Vagina (tissue), 2 donors: ENCODE measurements at places on chromosomes 4 and X.

DNA sequence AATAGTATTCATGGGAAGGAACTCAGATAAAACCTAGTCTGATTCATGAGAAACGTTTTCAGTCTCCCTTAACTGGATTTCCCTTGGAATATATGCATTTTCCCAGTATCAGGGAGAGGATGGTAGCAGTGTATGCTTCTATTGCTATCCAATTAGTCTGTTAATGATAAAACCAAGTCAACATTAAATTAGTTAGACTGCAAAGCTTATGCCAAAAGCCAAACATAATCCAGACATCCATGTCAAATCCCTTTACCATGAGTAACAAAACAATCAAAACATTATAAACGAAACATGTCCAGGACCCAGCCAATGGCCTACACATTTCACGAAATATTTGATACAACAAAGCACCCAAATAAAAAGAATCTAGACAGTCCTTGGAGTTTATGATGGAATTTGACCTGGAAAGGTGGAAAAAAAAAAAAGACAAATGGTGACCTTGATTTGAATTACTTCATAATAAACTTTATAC, 34.5 kb upstream of the VEGFD start:
- H3K4me3 ChIP-seq, result no peak overlapping the region
- H3K36me3 ChIP-seq, result no peaks in the 10 kb centered on the region
- no peak for DNase-seq
- no peak overlapping the region for H3K27ac ChIP-seq
- no peaks in the 10 kb centered on the region for H3K4me1 ChIP-seq
- H3K27me3 ChIP-seq, result no peaks in the 10 kb centered on the region

DNA sequence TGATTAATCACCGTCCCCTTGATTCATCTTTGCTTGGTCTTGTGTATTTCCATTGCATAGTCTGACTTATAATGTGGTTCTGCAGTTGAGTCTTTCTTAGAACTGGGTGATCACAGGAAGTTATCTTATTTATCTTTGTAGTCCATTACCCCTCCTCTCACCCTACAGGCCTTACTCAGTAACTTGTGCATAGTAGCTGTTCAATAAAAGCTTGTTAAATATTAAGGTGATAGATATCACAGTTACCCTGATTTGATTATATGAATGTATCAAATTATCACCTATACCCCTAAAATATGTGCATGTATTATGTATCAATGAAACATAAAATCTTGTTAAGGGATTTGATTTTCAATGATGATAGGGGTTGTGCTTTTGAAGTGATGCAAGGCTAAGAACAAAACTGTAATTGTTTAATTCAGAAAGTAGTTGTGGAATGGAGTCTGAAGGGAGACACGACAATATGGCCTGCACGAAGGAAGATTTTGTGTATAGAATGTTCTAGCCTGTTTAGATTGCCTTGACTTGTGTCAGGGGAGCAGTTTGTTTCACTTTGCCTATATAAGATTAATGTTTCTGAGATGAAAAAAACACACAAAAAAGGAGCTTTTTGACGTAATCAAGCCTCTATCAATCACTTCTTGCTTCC, 132.4 kb upstream of the LIMCH1 start:
- no peak overlapping the region for H3K27ac ChIP-seq
- H3K4me1 ChIP-seq, result no peaks in the 10 kb centered on the region
- no peak for DNase-seq
- no peaks in the 10 kb centered on the region for H3K27me3 ChIP-seq

DNA sequence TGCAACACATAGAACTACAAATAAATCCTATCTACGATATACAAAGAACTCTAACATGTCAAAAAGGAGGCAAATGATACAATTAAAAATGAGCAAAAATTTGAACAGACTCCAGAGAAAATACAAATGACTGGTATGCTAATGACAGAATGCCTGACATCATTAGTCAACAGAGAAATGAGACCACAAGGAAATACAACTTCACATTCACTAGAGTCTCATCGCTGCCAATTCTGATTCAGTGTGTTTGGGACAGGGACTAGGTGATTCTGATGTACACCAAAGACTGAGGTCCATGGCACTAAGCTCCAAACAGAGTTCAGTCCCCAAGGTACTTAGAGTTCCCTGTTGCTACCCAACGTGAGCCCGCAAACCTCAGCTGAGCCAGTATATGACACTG, 23.4 kb downstream of the SLC2A9 start:
- H3K27me3 ChIP-seq, result no peaks in the 10 kb centered on the region
- no peaks in the 10 kb centered on the region for H3K4me1 ChIP-seq
- H3K36me3 ChIP-seq, result no peaks in the 10 kb centered on the region
- no peak for DNase-seq
- H3K4me3 ChIP-seq, result no peak overlapping the region
- H3K27ac ChIP-seq, result no peak overlapping the region

GRCh38 chrX:154023276-154024000, 3.7 kb upstream of the IRAK1 start:
- H3K4me1 ChIP-seq, result peaks cover 20% of the 10 kb centered on the region
- H3K27me3 ChIP-seq, result no peaks in the 10 kb centered on the region
- DNase-seq, result no peak
- no peak overlapping the region for H3K4me3 ChIP-seq
- H3K36me3 ChIP-seq, result no peaks in the 10 kb centered on the region

- no peak for DNase-seq
- H3K4me3 ChIP-seq, result no peak overlapping the region
- H3K27me3 ChIP-seq, result no peaks in the 10 kb centered on the region
- no peaks in the 10 kb centered on the region for H3K36me3 ChIP-seq
- no peak overlapping the region for H3K27ac ChIP-seq
- peaks cover 6% of the 10 kb centered on the region for H3K4me1 ChIP-seq
Measured at GRCh38 chr4:140367738-140368137, 5.7 kb upstream of the SCOC start.

- peaks cover 7% of the 10 kb centered on the region for H3K4me1 ChIP-seq
- no peak overlapping the region for H3K27ac ChIP-seq
- H3K27me3 ChIP-seq, result no peaks in the 10 kb centered on the region
- no peak for DNase-seq
Measured at GRCh38 chr4:108703370-108703769, 53.0 kb downstream of the OSTC start.

GRCh38 chrX:103918050-103918449, 44.4 kb upstream of the TMSB15B start:
- no peaks in the 10 kb centered on the region for H3K36me3 ChIP-seq
- H3K27ac ChIP-seq, result peak overlapping the region; percentile 61
- H3K27me3 ChIP-seq, result no peaks in the 10 kb centered on the region
- peak overlapping the region; percentile 62 for H3K4me3 ChIP-seq
- no peak for DNase-seq

DNA sequence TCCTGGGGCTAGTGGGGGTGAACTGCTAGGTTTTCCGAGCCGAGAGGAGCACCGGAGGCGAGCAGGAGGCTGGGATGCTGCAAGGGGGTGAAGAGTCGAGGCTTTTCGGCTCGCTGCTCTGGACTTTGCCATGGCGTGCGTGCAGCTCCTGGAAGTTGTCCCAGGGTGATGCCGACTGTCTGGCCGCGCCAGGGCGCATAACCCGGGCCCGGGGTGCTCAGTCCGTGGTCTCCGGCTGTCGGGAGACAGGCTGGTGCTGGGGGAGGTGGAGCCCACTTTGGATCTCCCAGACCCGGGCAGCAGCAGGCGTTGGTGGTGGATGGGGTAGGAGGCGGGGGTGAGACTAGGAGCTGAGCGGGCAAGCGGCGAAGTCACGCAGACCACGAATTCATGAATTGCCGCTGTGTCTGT, 793 bp downstream of the GRIA3 start:
- H3K36me3 ChIP-seq, result no peaks in the 10 kb centered on the region
- peak overlapping the region; percentile 46 for H3K4me3 ChIP-seq
- H3K27me3 ChIP-seq, result no peaks in the 10 kb centered on the region
- DNase-seq, result no peak
- no peaks in the 10 kb centered on the region for H3K4me1 ChIP-seq
- H3K27ac ChIP-seq, result peak overlapping the region; percentile 27

- no peaks in the 10 kb centered on the region for H3K36me3 ChIP-seq
- no peak overlapping the region for H3K4me3 ChIP-seq
- no peak for DNase-seq
- H3K27ac ChIP-seq, result no peak overlapping the region
- no peaks in the 10 kb centered on the region for H3K4me1 ChIP-seq
Measured at GRCh38 chr4:85132117-85132516, 165.6 kb upstream of the WDFY3 start.

DNA sequence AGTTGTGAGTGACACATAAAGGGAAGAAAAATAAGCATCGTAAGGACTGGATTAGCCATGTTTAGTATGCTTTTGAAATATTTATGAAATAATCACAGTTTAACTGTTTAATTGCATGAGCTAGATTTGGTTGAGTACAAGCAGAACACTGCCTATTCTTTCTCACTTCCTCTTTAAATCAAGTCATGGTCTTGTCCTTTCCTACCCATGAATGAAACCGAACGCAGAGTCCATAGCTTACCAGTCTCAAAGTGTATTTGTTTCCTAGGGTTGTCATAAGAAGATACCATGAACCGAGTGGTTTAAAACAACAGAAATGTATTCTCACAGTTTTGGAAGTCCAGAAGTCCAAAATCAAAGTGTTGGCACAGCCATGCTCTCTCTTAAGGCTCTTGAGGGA, 684.0 kb upstream of the MAGEB2 start:
- H3K27ac ChIP-seq, result no peak overlapping the region
- H3K4me1 ChIP-seq, result no peaks in the 10 kb centered on the region
- H3K4me3 ChIP-seq, result no peak overlapping the region
- no peak for DNase-seq
- H3K36me3 ChIP-seq, result no peaks in the 10 kb centered on the region

- no peak overlapping the region for H3K27ac ChIP-seq
- H3K4me3 ChIP-seq, result no peak overlapping the region
- no peaks in the 10 kb centered on the region for H3K36me3 ChIP-seq
Measured at GRCh38 chr4:17142232-17142711, 243.8 kb upstream of the LDB2 start.

- no peak for DNase-seq
- no peak overlapping the region for H3K4me3 ChIP-seq
- H3K27me3 ChIP-seq, result no peaks in the 10 kb centered on the region
- H3K36me3 ChIP-seq, result no peaks in the 10 kb centered on the region
Measured at GRCh38 chr4:34196375-34196774, 2047.9 kb downstream of the ARAP2 start.

DNA sequence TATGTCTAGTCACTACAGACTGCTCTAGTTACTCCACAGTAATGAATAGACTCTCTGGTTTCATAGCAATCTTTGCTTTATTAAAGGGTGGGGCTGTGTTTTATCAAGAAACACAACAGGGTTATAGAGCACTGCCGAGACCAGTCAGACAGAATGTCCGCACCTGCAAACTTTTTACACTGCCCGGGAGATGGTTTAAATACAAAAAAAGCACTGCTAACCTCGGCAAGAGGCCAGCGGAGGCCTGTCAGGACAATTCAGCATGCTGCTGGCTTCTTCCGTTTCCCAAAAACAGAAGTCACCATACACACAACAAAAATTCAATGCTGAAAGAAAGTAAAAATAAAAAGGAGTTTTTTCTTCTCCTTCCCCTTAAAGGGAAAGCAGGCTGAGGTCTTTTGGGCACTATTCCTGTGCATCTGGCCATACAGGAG, 67.4 kb downstream of the IRF2 start:
- H3K27me3 ChIP-seq, result no peaks in the 10 kb centered on the region
- peak overlapping the region; percentile 71 for H3K27ac ChIP-seq

GRCh38 chr4:94274912-94275311, 67.2 kb downstream of the SMARCAD1 start:
- no peaks in the 10 kb centered on the region for H3K27me3 ChIP-seq
- no peak for DNase-seq
- no peak overlapping the region for H3K27ac ChIP-seq
- no peak overlapping the region for H3K4me3 ChIP-seq

DNA sequence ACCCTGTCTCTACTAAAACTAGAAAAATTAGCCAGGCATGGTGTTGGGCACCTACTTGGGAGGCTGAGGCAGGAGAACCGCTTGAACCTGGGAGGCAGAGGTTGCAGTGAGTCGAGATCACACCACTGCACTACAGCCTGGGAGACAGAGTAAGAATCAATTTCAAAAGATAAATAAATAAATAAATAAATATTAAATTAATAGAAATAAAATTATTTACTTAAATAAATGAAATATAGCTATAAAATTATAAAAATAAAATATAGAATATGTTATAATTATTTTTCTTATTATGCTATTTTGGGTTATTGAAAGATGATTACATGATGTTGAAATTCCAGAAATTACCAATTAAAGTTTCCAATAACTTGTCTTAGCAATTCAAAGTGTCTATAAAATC, 1029.8 kb upstream of the AGA start:
- H3K4me3 ChIP-seq, result no peak overlapping the region
- H3K27ac ChIP-seq, result no peak overlapping the region
- DNase-seq, result no peak
- no peaks in the 10 kb centered on the region for H3K4me1 ChIP-seq

GRCh38 chr4:180455226-180455625, 1788.0 kb upstream of the TENM3 start:
- no peak overlapping the region for H3K4me3 ChIP-seq
- H3K36me3 ChIP-seq, result no peaks in the 10 kb centered on the region
- H3K4me1 ChIP-seq, result no peaks in the 10 kb centered on the region
- no peak for DNase-seq

DNA sequence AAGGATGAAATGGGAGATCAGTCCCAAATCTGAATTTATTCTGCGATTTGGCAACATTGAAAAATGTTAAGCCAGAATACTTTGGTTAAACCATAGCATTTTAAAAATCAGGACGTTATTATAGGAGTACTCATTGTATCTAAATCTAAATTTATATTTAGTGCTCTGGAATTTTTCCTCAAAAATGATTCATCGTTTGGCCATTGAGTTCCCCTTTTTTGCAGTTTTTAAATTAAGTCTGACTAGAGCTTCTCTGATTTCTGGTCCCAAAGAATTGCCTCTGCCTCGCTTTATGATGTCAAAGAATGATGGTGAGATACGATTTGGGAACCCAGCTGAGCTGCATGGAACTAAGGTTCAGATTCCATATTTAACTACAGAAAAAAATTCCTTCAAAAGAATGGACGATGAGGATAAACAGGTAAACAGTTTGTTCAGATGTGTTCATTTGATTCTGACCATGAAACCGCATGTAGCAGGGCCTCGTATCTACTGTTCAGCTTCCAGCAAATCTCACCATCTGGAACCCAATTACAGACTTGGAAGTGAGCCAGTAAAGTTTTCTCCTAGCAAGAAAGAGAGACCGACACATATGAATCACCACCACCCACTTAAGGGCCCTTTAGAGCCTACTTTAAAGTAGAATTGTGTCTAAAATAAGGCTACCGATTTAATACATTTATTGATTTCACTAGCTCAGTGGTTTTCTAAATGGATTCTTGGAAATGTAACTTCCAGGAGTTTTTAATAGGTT, 75.6 kb downstream of the REPS2 start:
- no peaks in the 10 kb centered on the region for H3K4me1 ChIP-seq
- no peaks in the 10 kb centered on the region for H3K36me3 ChIP-seq
- no peaks in the 10 kb centered on the region for H3K27me3 ChIP-seq
- DNase-seq, result no peak
- H3K27ac ChIP-seq, result no peak overlapping the region
- no peak overlapping the region for H3K4me3 ChIP-seq

GRCh38 chr4:75598390-75598789, 31.9 kb downstream of the CDKL2 start:
- no peaks in the 10 kb centered on the region for H3K27me3 ChIP-seq
- H3K4me1 ChIP-seq, result no peaks in the 10 kb centered on the region
- no peak overlapping the region for H3K4me3 ChIP-seq
- H3K36me3 ChIP-seq, result no peaks in the 10 kb centered on the region
